Umbilical cord (tissue), 2 donors: ENCODE measurements at places on chromosomes 3 and 15.
A peak's percentile ranks its signal among the peaks of the same experiment; 100 is the strongest.

DNA sequence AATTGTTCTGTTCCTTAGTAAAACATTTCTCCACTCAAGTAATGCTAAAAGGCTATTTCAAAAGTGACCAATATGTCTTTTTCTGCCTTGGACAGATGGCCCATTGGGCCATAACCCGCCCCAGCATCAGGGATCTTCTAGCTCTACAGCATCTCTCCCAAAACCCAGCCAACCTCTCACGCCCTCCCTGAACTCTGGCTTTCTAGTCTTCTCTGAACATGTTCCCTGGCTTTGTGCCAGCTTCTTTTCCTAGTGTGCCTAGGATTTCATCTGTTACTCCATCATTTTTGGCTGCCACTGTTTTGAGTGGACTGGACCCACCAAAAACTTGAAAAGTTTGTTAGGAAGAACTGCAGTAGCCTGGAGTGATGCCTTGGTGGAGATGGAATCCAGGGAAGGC lies 30.7 kb downstream of the TRPM1 start:
- DNase-seq = no peak

DNA sequence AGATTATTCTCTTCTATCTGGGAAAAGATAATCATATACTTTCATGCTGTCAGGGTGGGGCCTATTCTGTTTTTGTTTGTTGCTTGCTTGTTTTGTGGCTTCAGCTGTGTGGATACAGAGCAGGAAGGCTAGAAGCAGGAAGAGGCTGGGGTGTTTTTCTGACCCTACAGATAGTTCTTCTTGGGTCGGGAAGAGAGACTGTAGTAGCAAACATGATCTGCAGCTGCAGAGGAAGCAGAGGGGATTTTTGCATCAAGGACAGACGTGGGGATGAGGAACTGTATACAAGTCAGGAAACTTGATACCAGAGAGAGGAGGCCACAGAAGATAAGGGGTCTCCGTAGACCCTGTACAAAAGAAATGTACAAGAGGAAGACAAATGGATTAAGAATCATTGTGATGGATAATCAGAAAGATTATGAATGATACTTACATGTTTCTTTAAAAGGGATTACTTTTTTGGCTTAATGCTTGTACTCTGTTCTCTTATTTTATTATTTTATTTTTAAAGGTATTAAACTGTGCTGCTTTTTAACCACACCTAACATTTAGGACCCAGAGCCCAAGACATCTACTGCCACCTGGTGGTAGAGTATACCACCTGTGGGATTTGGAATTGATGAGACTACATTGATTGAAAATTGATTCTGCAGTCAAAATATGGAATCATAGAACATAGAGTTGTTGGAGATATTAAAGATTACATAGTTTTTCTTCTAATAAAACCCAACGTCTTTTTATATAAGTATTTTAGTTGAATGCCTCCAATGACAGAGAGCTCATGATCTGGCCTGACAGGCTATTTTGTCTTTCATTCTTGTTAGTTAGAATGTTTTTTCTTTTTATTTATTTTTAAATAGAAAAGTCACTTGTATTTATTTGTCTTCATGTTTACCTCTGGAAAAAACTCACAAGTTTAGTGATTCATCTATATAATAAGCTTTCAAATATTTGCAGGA lies 87.3 kb upstream of the ROPN1 start:
- DNase-seq = peak; percentile 21

DNA sequence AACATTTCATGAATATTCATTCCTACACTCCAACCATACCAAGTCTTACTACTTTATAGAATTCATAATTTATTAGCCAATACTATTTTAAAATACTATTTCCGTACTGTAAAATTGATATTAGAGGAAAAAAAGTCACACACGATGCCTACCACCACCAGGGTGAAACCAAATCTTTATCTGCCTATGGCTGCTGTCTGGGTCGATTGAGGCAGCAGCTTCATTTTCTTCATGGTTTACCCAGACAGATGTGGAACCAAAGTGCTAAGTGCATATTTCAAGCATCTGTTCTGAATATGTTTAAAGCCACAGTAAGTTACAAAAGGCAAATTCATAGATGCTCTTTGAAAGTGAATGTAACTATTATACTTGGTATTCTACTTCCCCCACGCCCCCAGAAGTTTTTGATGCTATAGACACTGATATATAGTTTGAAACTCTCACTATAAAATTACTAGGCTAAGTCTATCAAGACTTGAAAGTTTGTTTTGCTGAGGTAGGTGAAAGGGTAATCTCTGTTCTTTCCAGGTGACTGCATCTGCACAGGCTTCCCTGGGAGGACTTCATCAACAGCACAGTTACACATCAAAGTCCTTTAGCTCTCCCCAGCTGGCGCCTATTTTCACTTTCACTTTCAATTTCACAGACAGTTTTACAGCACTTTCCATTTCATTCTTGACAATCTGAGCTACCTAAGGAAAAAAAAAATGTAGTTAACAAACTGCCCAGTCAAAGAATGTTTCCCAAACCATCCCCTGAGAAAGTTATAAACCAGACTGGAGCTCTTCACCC lies 113.9 kb downstream of the POLQ start:
- DNase-seq = peak; percentile 52

DNA sequence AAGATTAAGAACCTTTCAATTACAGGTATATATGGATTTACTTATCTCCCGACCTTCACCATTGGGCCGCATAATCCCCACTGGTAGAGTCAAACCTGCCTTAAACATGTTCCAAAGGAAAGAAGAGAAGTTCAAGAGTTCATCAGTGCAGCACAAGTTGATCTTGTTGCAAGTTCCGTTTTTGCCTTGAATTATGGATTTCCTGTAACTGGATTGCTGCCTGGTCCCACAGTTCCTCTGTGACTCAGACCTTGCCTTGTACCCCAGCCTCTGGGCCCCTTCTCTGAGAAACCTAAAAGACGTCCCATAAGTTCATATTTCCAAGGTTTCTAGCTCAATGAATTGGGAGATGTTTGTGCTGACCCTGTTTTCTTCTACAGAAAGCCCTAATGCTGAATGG lies 112.5 kb upstream of the THBS1 start:
- DNase-seq = no peak

DNA sequence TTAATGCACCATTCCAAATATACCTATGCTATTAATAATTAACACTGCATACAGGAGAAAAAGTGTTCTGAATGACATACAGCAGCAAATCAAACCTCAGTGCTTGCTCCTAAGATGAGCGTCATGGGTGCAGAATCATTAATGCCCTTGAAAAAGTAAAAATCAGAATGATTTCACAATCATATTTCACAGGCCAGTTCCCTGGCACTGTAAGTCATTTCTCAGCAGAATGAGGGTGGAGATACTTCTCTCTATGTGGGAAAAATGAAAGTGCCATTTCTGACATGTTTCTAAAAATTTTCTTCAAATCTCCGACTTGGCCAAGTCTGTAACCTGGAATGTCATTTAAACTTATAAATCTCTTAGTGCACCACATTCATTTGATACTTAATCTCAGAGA lies 549.8 kb upstream of the AGTR1 start:
- peak; percentile 2 for DNase-seq

- DNase-seq = peak; percentile 96
Measured at GRCh38 chr3:150371741-150372254, 36.3 kb upstream of the TSC22D2 start.

DNA sequence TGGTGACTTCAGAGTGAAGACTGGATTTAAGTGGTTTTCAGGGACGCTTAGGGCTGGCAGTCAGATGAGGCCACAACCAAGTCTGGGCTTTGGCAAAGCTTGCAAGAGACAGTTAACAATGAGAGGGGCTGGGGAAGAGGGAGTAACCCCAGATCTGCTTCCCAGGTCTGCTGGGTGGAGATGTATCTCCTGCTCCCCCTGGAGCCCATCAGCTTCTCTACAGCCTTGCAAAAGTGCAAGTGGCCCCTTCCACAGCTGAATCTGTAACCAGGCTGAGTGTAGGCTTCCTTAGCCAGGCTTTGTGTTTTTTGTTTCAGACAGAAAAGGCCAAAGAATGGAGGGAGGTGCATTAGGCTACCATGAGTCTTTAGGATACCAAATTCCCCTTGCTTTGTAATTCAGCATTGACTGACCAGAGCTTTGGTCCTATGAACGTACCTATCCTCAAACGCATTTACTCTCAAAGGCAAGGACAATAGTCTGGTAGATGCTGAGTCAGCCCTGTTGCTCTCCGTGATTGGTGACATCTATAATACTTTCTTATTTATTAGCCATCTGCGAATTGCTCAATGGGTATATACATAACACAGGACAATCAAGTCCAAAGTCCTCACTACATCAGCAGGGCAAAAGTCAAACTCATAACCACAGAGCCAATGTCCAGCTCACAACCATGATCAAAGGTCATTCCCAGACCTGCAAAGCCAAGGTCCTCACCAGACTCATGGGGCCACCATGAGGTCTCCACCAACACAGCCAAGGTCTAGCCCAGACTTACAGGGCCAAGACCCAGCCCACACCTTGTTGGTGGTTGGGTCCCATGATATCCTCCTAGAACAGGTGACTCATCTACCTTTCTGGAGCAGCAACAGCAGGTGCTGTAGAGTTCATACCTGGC lies 17.1 kb downstream of the CCDC13 start:
- DNase-seq = peak; percentile 35

DNA sequence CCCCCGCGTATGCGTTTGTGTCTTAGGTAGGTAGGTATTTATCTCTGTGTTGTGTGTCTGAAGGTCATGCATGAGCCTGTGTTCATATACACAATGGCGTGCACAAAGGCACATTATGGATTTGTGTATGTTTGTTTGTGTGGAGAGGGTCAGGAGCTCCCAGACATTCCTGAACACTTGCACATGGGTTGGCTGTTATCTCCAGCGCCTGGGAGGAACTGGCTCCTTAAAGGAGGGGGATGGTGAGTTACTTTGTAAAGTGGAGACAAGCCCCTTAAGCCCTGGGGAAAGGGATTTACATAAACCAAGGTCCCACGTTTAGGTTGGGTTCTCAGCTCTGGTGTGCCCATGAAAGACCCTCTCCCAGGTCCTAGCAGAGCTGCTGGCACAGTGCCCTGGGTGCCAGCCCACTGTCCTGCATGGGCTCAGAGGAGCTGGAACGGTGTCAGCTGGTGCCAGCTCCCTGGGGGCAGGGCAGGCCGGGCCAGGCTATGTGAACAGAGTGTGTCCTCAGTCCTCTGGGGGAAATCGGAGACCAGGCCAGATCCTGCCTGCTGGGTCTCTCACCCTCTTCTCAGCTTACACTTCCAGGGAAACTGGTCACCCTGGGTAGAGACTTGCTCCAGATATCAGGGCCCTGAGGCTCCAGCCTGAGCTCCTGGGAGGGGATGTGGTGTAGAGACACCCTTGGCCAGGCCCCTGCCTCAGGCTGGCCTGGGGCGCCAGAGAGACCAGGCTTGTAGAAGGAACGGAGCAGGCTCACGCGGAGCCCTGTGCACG lies 25.1 kb downstream of the SNX33 start:
- DNase-seq = peak; percentile 92

- no peak for DNase-seq
Measured at GRCh38 chr15:83959477-83959876, 276.1 kb upstream of the GOLGA6L4 start.

- DNase-seq = no peak
Measured at GRCh38 chr3:134145183-134145582, 105.5 kb downstream of the RYK start.

GRCh38 chr3:12929801-12930200 lies 88.4 kb upstream of the RPL32 start:
- no peak for DNase-seq

- no peak for DNase-seq
Measured at GRCh38 chr3:170352936-170353335, 4.6 kb upstream of the SKIL start.

DNA sequence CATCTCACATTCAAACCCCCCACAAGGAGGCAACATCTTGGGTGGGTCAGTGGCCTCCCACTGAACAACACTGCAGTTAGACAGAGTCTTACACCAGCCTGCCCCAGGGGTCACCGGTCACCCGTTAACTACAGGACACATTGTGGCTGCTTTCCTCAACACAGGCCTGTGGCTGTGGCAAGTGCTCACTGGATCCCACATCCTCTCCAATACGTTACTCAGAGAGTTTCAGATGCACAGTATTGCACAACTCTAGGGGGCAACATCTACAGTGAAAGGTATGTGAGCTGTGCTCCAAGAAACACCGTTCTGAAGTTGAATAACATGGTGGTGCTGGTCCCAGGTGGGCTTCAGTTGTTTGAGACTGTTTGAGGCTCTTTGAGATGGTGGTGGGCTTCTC lies 41.0 kb downstream of the CTDSPL start:
- DNase-seq = no peak

DNA sequence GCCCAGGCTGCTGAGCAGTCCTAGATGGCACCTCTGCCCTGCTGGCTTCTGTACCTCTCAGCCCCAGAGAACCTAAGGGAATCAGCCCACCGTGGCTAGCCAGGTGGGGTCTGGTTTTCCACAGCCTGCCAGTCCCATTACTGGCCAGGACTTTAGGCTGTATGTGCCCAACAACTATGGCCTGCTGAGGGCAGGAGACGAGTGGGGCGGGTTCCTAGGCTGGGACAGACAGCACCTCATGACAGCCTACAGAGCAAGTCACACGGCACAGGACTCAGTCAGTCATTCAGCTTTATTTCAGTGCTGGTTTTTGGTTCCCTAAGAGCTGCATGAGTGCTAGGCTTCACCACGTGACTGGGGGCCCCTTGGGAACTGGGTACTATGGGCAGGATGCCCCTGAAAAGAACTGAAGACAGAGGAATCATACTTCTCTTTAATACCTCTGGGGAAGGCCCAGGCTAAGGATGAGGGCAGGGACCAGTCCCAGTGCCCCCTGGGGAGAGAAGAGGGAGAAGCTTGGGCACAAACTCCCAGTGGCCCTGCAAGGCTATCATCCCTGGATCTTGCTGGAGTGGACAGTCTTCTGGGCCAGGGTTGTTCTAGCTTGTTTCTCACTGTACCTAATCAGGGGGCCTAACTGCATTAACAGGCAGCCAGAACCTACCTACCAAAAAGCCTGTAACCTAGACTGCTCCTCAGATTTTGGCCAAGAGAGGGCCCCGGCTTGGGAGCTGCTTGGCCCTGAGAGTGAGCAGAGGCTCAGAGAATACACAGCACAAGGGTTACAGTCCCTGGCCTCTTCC lies 14.8 kb downstream of the CLK3 start:
- DNase-seq = no peak

GRCh38 chr3:94643400-94643799 lies 580.5 kb downstream of the NSUN3 start:
- DNase-seq = no peak

DNA sequence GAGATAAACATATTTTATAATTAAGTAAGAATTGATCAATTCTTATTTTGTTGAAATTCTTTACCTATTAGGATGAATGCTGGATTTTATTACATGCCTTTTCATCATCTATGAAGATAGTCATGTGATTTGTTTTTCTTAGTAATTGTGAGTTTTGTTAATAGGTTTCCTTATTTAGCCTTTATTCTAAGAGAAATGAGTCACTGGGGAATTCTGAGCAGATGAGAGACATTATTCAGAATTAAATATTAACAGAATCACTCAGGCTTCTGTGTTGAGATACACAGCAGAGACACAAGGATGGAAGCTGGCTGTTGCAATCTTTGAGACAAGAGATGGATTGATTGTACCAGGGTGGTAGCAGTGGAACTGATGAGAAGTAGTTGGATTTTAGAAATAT lies 7.4 kb upstream of the ANO10 start:
- DNase-seq = no peak

GRCh38 chr3:149717391-149718056 lies 34.8 kb downstream of the COMMD2 start:
- peak; percentile 82 for DNase-seq
